H9 (cell line): ENCODE measurements at places on chromosomes 7 and 10.
A peak's percentile ranks its signal among the peaks of the same experiment; 100 is the strongest.

- peaks cover 2% of the 10 kb centered on the region; the same call in 1 of the 2 replicates for H3K27me3 ChIP-seq
- H3K36me3 ChIP-seq, result no peaks in the 10 kb centered on the region
- no peaks in the 10 kb centered on the region for H3K4me1 ChIP-seq
- H3K4me3 ChIP-seq, result peak overlapping the region; percentile 48
- H3K27ac ChIP-seq, result no peak overlapping the region
Observed at GRCh38 chr7:5283421-5284303, 919 bp downstream of the SLC29A4 start.

DNA sequence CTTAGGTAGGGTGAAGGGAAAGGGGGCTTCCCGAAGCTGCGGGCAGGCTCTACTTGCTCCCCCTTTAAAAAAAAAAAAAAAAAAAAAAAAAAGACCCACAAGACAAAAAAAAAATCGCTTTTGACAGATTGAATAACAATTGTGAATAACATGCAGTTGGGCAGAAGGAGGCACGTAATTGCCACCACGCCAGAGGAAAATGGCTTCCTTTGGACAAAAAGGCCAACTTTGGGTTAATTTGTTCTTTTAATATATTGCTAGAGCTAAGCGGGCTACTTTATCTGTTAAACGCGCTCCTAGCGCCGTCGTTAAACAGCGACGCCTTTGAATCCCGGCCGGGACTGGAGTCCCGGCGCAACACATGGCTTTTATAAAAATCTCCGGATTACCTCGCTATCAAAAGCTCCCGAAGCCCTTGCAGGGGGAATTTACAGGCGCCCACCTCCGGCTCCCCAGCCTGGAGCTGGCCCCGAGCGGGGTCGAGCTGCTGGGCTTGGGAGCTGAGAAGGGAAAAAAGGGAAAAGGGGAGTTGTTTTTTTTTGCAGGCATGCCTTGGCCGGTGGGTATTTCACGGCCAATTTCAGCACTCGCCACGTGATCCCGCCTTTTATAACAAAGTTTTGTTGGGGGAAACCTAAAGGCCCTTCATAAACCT is 1.2 kb downstream of the HOXA11 start:
- H3K27me3 ChIP-seq, result peaks cover 96% of the 10 kb centered on the region
- no peak overlapping the region for H3K27ac ChIP-seq
- no peaks in the 10 kb centered on the region for H3K36me3 ChIP-seq
- no peaks in the 10 kb centered on the region for H3K4me1 ChIP-seq

DNA sequence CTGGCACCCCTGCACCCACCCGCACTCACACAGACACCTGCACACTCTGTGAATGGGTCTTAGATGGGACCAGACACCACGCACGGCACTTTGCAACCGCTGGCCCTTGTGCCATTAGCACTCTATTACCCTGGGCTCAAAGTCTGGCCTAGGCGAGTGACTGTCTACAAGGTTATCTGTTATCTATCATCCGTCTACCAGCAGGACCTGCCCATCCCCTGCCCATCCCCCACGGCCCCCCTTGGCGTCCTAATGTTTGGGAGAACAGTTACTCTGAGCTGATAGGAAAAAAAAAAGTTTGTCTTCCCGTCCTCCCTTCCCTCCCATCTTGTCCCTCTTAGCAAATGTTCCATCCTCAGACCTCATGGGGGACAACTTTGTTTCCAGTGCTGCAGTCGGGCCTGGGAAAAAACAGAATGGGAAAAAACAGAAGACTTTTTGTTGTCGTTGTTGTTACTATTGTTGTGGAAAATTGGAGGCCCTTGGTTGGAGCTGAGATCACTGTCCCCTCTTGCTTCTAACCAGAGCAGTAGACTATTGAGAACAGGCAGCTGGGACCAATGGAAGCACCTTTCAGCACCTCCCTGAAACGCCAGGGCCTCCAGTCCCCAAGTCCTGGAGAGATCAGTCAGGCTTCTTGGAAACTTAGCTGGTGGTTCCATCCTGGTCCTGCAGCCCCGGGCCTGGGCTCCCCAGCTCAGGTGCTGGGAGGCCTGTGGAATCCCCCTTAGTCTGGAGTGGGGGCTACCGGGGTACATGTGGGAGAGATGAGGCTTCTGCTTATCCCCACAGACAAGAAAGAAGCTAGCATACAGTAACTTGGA is 12.2 kb downstream of the UNCX start:
- no peak for DNase-seq
- no peaks in the 10 kb centered on the region for H3K36me3 ChIP-seq
- peaks cover 85% of the 10 kb centered on the region for H3K27me3 ChIP-seq
- H3K4me3 ChIP-seq, result peak overlapping the region; percentile 8; the same call in 1 of the 3 replicates
- H3K27ac ChIP-seq, result no peak overlapping the region
- no peaks in the 10 kb centered on the region; the same call in 1 of the 2 replicates for H3K4me1 ChIP-seq

- H3K4me1 ChIP-seq, result no peaks in the 10 kb centered on the region
- peaks cover 18% of the 10 kb centered on the region for H3K36me3 ChIP-seq
- no peak overlapping the region for H3K4me3 ChIP-seq
- no peak overlapping the region for H3K27ac ChIP-seq
- H3K27me3 ChIP-seq, result no peaks in the 10 kb centered on the region
- no peak for DNase-seq
Observed at GRCh38 chr10:103077020-103077419, 116.1 kb downstream of the NT5C2 start.

DNA sequence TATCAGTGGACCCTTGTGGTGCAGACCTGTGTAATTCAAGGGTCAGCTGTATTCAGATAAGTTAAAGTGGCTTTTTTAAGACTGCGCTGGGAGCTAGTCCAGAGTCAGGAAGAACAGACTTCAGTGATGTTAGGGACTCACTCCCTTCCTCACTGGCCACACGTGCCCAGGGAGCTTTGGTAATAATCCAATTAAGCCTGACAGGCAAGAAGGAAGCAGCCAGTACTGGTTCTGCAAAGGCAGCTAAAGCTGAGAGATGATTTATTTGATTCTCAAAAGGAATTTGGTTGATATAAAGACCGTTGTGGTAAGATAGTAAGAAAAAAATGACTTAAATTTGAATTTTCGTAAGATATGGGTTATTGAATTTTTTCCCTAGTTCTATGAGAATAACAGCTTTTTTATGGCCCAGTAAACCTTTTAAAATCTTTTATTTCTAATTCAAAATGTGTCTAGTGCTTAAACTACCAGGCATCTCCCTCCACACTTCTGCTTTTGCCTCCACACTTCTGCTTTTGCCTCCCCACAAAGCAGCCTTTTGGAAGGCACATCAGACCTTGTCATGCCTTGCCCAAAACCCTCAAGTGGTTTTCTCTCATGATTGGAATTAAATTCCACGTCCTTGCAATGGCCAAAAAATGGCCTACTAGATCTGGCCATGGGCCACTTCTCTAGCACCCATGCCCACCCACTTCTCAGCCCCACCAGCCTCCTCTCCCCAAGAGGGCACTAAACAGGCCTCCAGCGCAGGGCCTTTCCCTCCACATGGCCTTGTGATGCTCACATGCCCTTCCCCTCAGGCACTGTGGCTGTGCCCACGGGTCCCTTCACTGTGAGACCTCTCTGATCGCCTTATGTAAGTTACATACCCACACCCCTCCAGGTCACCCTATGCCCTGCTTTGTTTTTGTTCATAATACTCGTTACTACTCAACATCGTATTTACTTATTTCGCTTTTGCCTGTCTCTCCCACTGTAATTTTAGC is 92.5 kb downstream of the POU6F2 start:
- DNase-seq, result no peak
- no peaks in the 10 kb centered on the region for H3K27me3 ChIP-seq
- H3K27ac ChIP-seq, result no peak overlapping the region
- H3K4me1 ChIP-seq, result no peaks in the 10 kb centered on the region
- no peak overlapping the region for H3K4me3 ChIP-seq
- peaks cover 4% of the 10 kb centered on the region; the same call in 2 of the 3 replicates for H3K36me3 ChIP-seq

DNA sequence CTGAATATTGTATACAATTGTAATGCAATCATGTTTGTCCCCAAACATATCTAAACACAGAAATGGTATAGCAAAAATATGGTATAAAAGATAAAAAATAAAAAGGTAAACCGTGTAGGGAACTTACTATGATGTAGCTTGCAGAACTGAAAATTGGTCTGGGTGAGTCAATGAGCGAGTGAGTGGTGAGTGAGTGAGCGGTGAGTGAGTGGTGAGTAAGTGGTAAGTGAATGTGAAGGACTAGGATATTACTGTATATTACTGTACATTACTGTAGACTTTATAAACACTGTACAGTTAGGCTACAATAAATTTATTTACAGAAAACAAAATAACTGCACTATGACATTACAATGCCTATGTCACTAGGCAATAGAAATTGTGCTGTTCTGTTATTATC is 1163.2 kb upstream of the SORCS1 start:
- no peaks in the 10 kb centered on the region for H3K4me1 ChIP-seq
- no peak overlapping the region for H3K27ac ChIP-seq
- H3K36me3 ChIP-seq, result no peaks in the 10 kb centered on the region
- no peaks in the 10 kb centered on the region for H3K27me3 ChIP-seq

DNA sequence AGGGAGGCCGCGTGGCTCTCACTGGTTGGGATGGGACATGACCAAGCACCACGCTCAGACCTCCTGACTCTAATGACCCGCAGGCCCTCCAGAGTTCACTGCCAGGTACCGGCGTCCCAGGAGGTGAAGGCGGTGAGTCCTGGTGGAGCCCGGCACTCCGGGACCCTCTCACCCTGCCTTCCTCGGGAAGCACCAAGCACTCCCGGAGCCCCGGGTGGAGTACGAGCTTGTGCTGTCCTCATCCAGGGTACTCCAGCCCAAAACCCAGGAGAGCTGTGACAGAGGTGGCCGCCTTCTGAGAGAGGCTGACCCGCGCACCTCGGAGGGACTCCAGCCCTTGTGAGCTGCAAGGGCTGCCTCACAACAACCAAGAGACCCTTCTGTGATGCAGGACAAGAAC is 9.4 kb downstream of the MAD1L1 start:
- H3K27ac ChIP-seq, result no peak overlapping the region
- H3K4me1 ChIP-seq, result no peaks in the 10 kb centered on the region
- no peak for DNase-seq
- peaks cover 79% of the 10 kb centered on the region for H3K36me3 ChIP-seq
- no peak overlapping the region for H3K4me3 ChIP-seq
- no peaks in the 10 kb centered on the region for H3K27me3 ChIP-seq

DNA sequence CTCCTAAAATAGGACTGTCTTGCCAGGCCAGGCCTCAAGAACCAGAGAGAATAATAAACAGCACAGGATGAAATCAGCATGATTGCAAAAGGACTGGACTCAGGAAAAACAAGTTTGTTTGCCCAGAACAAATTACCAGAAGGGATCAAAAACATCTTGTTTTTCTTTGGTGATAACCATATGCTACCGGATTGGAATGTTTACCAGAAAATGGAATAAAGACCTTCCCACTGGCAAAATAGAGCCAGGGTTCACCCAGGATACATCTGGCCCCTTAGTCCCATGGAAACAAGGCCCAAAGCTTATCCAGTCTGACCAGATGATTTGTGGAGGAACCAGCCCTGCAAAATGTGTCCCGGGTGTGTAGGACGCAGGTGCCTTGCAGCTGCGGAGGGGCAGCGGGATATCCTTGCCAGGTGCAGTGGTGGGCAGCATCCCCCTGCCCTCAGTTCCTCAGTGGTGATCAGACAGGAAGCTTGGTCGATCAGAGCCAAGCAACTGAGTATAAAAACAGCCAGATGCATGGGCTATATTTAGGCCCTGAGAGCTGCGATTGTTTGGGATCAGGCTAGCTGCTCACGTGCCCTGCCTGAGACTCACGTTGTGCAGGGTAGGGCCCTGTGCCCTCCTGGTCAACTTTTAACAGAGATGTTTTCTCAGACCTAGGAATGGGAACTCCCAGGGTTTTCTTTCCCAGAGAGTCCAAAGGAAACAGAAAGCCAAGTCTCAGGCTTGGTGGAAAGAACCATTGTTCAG is 4.6 kb upstream of the ZNF22 start:
- no peaks in the 10 kb centered on the region for H3K27me3 ChIP-seq
- no peak overlapping the region for H3K4me3 ChIP-seq
- H3K36me3 ChIP-seq, result peaks cover 3% of the 10 kb centered on the region; the same call in 1 of the 3 replicates
- no peak for DNase-seq
- H3K4me1 ChIP-seq, result no peaks in the 10 kb centered on the region; the same call in none of the 2 replicates
- H3K27ac ChIP-seq, result no peak overlapping the region

GRCh38 chr10:34291466-34292193 is 523.5 kb downstream of the PARD3 start:
- H3K36me3 ChIP-seq, result no peaks in the 10 kb centered on the region
- no peaks in the 10 kb centered on the region for H3K27me3 ChIP-seq
- no peak overlapping the region for H3K4me3 ChIP-seq
- H3K4me1 ChIP-seq, result peaks cover 6% of the 10 kb centered on the region; the same call in 1 of the 2 replicates

GRCh38 chr7:92639213-92639896 is 49.2 kb upstream of the FAM133B start:
- H3K27me3 ChIP-seq, result no peaks in the 10 kb centered on the region
- no peak for DNase-seq
- H3K4me1 ChIP-seq, result no peaks in the 10 kb centered on the region
- no peaks in the 10 kb centered on the region for H3K36me3 ChIP-seq
- no peak overlapping the region for H3K27ac ChIP-seq

GRCh38 chr10:117936566-117936965 is 110.2 kb downstream of the RAB11FIP2 start:
- DNase-seq, result no peak
- H3K4me3 ChIP-seq, result no peak overlapping the region
- H3K27me3 ChIP-seq, result no peaks in the 10 kb centered on the region

GRCh38 chr10:15335508-15335907 is 35.6 kb downstream of the FAM171A1 start:
- H3K27me3 ChIP-seq, result no peaks in the 10 kb centered on the region
- H3K4me1 ChIP-seq, result peaks cover 4% of the 10 kb centered on the region; the same call in 1 of the 2 replicates
- no peak overlapping the region for H3K27ac ChIP-seq
- no peak for DNase-seq
- no peaks in the 10 kb centered on the region for H3K36me3 ChIP-seq

- H3K36me3 ChIP-seq, result no peaks in the 10 kb centered on the region
- no peaks in the 10 kb centered on the region for H3K27me3 ChIP-seq
Observed at GRCh38 chr7:1596181-1597043, 26.6 kb upstream of the PSMG3 start.

DNA sequence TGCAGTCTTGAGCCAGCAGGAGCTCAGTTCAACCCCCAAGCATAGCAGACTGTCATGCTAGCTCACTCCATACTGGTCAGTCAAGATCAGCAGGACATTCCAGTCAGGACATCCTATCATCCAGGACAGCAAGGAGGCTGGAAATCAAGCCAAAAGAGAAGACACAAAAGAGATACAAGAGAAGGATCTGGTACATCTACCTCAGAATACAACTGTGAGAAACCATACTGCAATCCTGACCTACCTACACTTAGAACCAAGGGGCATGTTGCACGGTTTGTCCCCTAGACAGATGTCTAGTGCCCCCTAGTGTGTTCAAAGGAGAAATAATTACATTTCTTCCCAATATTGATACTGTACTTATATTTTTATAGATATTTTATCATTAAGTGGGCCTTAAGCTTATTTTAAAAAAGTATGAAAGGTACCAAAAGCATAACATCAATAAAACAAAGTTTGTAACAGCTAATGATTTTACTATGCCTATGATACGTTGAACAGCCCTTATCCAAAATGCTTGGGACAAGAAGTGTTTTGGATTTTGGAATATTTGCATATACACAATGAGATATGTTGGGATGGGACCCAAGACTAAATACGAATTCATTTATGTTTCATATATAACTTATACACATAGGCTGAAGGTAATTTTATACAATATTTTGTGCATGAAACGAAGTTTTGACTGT is 26.7 kb downstream of the ERCC6 start:
- no peaks in the 10 kb centered on the region for H3K27me3 ChIP-seq
- H3K4me3 ChIP-seq, result no peak overlapping the region
- no peak overlapping the region for H3K27ac ChIP-seq
- DNase-seq, result no peak
- H3K36me3 ChIP-seq, result peaks cover 3% of the 10 kb centered on the region; the same call in 1 of the 2 replicates
